ENCODE measurements at places on chromosomes 5 and 9.

GRCh38 chr9:109320331-109320741 lies 523 bp downstream of the EPB41L4B start:
- DNase-seq: no peak

DNA sequence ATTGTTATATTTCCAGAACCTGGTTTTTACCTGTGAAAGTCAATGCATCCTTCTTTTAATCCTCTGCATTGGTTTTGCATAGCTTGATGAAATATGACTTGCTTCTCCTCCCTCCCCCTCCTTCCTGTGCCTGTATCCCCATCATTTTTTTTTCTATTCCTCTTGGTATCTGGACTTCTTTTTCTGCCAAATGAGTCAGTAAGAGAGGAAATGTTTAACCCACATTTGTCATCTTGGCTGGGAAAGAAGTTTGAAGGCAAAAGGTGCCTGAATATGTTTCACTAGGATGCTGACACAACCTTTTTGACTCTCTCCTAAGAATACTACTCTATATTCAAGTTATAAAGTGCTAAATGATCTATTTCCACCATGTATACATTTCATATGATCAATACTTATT lies 35.5 kb upstream of the CDKN2B start:
- no peak for DNase-seq

DNA sequence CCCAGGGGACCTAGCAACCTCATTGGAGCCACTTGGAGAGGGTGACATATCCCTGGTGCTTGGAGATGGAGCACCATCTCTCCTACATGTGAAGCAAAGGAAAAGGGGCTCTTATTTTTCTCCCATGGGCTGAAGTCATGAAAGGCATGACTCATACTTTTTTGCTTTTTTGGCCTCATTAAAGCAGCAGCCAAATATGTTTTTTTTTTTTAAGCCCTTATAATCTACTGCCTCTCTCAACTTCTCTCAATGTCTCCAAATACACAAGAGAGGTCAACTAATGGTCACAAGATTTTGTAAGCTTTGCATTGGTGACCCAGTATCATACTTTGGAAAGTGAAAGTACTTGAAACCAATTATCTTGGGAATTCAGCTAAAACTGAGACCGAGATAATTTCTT lies 1.6 kb upstream of the CFAP90 start:
- no peak for DNase-seq

DNA sequence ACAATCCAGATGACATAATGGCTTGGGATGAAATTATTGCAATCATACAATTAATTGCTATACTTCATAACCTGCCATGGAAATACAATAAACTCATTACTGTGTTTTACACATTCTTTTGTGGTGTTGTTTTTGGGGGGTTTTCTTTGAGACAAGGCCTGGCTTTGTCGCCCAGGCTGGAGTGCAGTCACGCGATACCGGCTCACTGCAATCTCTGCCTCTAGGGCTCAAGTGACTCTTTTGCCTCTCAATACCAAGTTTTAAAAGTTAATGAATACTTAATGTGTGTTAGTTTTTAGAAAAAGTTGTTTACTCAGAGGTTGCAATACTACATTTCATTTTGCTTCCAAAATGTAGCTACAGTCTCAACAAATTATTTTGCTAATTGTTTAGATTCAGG lies 598.4 kb downstream of the CHSY3 start:
- peak; percentile 85 for DNase-seq

DNA sequence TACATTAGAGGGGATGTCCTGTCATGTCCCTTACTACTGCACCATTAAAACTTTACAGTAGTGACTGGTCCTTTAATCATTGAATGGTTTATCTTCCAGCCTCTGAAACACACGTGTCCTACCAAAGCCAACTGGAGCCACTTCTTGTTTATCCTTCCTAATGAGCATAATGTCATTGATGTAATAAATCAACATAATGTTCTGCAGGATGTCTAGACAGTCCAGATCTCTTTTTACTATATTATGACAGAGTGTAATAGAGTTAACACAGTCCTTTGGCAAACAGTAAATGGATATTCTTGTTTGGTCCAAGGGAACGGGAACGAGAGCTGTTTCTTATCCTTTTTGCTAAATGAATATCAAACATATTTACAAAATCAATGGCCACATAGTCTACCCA lies 88.1 kb upstream of the PTPRD start:
- no peak for DNase-seq

- DNase-seq: no peak
Observed at GRCh38 chr5:81827500-81827899, 76.6 kb upstream of the SSBP2 start.

GRCh38 chr5:141476132-141476911 lies 556 bp downstream of the PCDHGC3 start:
- no peak for DNase-seq

GRCh38 chr9:75881761-75882160 lies 8.7 kb upstream of the PCSK5 start:
- no peak for DNase-seq

DNA sequence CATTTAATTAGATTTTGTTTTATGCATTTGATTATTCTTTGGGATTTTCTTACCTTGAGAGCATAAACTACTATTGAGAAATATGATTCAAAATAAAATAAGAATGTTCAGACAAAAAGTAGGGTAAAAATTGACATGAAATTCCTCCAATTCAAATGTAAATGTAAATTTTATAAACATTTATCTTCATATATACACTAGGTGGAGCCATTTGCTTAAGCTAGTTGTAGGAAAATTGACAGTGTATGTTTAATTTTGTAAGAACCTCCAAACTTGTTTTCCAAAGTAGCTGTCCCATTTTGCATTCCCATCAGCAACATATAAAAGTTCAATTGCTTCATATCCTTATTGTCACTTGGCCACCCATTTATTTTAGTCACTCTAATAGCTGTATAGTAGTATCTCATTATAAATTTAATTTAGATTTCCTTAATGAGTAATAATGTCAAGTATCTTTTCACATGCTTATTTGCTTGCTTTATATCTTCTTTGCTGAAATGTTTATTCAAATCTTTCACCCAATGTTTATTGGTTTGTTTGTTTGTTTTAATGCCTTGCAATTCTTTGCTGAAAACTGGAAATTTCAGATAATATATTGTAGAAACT lies 37.6 kb upstream of the SLCO6A1 start:
- peak; percentile 33 for DNase-seq

DNA sequence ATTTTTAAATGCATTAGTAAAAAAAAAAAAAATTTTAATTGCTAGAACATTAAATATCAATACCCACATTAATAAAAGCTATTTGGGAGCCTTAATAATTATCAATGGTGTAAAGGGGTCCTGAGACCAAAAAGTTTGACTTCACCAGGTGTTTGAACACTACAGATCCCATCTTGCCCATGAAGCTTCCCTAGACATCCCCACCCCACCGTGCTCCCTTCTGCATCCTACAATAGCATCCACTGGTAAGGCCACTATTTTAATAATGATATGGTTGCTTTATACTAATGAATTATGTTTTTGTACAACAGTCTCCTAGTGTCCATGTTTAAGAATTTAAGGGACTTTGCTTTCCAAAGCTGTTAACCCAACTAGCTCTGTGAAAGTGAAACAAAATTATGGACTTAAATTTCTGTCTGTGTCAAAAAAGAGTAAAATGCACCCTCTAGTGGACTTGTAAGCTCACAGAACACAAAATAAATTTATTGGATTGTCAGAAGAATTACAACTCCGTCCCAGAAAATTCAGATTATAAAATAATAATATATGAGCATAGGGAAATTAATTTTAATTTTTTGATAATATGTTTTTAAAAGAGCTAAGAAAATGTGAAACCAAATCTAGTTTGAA lies 76.0 kb downstream of the ARL15 start:
- DNase-seq: peak; percentile 55

DNA sequence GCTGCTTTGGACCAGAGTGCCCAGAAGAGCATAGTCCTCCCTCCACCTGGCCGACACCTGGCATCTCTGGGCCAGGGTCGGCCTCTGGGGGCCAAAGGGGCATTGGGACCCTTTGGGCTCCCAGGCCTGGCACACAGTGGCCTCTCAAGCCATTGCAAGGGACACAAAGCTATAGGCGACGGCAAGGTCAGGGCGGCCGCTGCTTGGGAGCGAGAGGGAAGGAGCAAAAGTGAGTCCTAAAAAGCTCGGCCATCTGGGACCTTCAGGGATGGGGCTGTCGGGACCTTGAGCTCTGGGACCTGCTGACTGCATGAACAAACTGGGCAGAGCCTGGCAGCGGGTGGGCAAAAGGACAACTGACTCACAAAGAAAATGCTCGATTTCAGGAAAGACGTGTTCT lies 13.9 kb downstream of the DBH start:
- no peak for DNase-seq

- DNase-seq: no peak
Observed at GRCh38 chr9:25480696-25481095, 197.5 kb downstream of the TUSC1 start.

GRCh38 chr5:173624282-173624681 lies 7.8 kb upstream of the BOD1 start:
- no peak for DNase-seq

- no peak for DNase-seq
Observed at GRCh38 chr5:77292026-77292757, 81.7 kb downstream of the PDE8B start.

- no peak for DNase-seq
Observed at GRCh38 chr5:151070449-151070848, 10.4 kb downstream of the TNIP1 start.

DNA sequence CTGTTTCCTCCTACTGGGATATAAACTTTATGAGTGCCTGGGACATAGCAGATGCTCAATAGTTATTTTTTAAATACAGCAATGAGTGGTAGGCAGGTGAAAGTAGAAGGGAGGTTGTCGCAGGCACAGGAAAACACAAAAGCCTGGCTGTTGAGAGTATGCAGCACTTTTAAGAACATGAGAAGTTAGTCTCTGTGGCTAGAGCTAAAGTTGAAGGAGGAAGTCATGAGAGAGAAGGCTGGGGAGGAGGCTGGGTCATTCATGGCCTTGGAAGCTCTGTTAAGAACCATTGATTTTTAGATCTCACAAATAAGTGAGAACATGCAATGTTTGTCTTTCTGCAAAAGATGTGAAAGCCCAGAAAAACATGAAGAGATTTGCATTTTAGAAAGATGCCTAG lies 126.7 kb downstream of the PRKACG start:
- DNase-seq: no peak

DNA sequence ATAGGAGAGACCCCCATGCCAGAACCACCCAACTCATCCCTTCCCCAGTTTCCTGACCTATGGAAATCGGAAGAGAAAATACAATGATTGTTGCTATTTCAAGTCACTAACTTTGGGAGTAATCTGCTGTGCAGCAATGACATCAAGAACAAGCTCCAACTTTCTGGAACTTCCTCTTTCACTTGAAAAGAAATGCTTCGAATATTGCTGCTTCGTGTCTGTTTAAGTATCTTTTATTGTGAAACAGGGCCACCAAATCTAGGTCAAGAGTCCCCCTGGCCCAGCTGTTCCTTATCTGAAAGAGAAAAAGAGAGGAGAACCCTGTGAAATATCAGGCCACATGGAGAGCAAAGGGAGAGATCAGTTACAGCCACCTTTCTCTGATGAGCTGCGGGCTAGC lies 59.4 kb upstream of the DNAH5 start:
- no peak for DNase-seq
